ENCODE measurements at places on chromosomes 7 and 10.

GRCh38 chr7:112086496-112087254 is 119.5 kb downstream of the DOCK4 start:
- no peak for DNase-seq

GRCh38 chr10:70284542-70285475 is 1.0 kb upstream of the NPFFR1 start:
- DNase-seq = no peak

DNA sequence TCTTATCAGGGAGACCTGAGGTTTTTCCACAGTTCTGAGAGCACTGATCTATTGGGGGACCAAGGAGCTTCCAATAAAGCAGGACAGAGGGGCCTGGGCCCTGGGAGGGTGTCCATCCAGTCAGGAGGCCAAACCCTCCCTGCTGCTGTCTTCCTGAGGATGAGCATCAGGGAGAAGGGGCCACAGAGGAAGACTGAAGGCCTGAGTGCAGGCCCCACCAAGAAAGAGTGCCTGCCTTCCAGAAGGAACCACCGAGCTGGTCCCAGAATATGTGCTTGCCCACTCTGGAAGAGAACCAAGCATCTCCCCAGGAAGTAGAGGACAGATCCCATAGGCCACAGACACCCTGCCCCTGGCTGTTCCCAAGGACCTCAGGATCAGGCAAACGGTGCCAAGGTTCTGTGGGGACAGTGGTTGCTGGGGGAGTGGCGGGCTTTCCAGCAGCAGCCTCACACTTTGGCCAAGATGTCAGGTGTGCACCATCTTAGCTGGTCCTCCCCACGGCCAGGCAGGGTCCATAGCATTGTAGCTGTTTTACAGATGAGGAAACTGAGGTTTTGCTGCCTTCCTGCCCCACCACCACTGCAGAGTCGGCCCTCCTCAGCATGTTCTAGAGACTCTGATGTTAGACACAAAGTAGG is 199.4 kb downstream of the GRID1 start:
- no peak for DNase-seq

- DNase-seq = no peak
Observed at GRCh38 chr10:35041502-35041879, 48.6 kb downstream of the CUL2 start.

GRCh38 chr10:101967713-101968112 is 88.3 kb downstream of the ARMH3 start:
- no peak for DNase-seq

GRCh38 chr10:35362701-35363350 is 26.5 kb downstream of the CCNY start:
- DNase-seq = no peak

DNA sequence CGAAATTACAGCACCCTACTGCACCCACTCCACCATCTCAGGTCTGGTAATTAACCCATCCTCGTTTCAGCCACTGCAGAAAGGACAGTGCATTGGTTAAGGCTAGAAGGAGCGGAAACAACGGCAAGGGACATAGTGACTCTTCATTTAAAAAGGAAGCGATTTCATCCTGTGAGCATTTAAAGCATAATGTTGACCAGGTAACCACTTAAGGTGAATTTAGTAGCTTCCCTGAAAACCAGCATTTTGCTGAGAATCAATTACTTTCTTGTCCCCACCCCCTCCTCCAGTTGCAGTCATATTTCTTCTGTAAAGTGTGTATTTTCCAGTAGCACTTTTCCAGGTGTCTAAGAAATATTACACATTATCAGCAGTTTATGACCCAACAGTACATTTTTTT is 821 bp upstream of the JAZF1 start:
- DNase-seq = no peak

DNA sequence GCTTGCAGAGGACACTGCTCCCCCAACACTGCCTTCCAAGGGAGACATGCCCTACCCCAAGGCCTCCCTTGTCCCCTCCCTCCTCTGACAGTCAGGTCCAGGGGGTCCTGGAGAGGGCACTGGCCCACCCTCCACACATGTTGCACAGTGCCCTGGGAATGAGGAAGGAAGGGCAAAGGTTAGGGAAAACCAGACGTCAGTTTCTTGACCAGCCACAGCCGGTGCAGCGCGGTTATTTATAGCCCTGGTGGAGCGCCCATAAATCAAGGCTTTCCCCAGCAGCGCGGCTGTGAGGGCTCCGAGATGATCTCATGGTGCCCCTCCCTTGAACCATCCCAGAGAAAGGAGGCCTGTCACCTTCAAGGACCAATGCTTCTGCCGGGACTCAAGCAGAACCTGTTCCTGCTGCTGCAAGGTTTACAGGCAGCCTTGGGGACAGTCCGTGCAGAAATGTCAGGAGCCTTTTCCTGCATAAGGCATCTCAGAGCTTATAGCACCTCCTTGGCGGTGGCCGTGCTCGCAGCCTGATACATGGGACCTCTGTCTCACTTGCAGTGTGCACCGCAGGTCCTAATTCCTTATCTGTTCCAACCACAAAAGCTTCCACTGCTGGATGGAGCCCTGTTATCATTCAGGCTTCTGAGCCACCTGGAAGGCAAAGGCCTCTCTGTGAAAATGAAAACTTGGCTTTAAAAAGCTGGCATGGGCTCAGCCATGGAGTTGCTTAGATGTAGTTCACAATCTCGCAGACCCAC is 127.3 kb downstream of the LHPP start:
- no peak for DNase-seq

GRCh38 chr7:122532406-122533269 is 166.3 kb downstream of the RNF133 start:
- DNase-seq = no peak

Measured in stimulated activated CD4-positive, alpha-beta T cell treated with anti-CD3 and anti-CD28 coated beads, Interleukin-12 subunit alpha, Interleukin-12 subunit beta, amount 100 ng/mL, for 24 hours (primary cell).